ENCODE measurements at places on chromosomes 3 and 15.

DNA sequence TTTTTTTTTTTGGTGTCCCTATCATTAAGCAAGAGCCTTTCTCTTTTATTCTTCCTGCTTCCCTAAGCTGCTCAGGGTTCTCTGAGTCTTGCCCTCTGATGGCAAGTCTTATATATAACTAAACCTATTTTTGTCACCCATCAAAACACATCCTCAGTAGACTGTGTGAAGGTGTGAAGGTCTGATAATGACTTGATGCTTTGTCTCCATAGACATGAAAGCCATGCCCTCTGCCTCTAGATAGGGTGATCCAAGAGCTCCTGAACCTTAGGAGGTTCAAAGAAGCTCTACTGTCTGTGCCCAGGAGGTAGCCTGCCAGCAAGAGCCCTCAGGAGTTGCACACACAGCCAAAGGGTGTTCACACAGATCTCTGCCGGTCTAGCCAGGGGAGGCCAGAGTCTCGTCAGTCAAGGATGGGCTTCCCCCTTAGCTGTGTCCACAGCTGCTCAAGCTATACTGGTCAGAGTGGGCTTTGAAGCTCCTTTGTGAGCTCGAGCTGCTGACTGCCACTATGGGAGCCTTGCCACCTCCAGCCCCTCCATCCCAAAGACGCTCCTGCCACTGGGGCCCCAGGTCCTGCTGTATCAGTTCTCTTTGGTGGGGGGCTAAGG, 13.1 kb upstream of the SNX22 start:
- no peak for DNase-seq

GRCh38 chr3:133925960-133926735, 30.5 kb upstream of the RAB6B start:
- no peak for DNase-seq

GRCh38 chr3:43203022-43203421, 83.3 kb upstream of the SNRK start:
- DNase-seq, result peak; percentile 4

DNA sequence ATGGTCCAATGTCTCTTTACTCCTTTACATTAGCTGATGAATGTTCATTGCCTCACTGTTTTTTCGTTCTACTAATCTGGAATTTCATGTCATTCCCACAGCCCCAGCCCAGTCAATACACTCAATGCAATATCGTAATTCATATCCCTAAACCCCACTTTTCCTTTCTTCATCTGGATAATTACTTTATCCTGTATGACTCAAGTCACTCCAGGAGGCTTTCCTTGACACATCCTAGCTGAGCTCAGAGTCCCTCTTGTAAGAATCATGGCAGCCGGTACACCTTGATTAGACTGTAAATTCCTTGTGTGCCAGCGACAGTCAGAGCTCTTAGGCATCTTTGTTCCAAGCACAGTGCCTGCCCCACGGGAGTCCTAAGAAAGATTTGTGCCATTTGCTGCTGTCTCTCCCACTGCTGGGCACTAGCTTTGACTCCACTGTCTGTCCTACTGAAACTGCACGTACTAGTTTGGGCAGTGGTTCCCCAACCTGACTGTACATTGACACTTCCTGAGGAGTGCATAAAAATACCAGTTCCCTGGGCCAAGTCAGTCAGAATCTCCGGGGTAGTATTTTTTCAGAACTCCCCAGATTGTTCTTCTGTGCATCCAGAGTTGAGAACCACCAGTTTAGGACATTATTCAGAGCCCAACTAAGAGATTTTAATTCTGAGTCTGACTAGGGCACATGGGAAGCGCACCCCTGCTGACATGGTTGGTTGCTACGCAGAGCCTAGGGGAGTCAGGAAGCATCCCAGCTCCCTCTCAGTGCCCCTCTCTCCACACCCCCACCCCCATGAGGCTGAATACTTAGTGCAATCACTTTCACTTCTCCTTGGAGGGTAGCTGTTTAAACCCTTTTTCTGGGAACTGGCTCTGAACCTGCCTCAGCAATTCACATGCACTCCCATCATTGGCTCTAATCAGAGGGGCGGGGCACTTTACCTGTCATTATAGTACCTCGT, 19.5 kb upstream of the C3orf70 start:
- DNase-seq, result no peak

GRCh38 chr15:73684581-73685455, 635 bp downstream of the CD276 start:
- no peak for DNase-seq

DNA sequence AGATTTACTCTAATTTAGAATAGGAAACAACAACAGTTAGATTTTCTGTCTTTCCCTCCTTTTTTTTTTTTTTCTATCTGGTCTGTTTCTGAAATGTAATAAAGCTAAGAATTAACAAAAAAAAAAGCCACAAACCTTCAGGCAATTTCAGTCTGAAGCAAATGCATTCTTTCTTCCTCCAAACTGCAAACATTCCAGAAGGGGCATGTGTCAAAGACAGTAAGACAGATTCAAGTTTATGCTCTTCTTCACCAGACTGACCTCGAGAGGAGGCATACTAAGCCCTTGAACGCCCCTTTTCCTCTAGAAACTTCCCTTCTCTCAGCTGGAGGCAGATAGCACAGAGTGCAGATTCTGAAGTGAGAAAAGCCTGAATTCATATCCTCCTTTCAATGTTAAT, 654.6 kb upstream of the LMCD1 start:
- DNase-seq, result no peak

DNA sequence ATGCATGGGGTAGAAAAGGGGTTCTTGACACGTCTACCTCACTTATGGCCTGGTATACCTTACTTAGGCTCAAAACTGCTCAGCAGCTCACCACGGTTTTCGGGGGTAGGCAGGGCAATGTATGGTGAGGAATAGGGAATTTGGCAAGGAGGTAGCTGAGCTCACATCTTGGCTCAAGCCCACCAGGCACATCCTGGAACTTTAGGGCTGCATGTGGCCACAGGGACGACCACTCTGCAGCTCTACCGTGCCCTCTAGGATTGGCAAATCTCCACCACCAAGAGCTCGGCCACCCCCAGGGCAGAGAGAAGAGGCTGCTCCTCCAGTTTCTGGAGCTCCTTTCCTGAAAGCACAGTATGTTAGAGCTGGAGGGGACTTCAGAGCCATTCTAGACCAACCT, 69.7 kb downstream of the MRPL46 start:
- no peak for DNase-seq

DNA sequence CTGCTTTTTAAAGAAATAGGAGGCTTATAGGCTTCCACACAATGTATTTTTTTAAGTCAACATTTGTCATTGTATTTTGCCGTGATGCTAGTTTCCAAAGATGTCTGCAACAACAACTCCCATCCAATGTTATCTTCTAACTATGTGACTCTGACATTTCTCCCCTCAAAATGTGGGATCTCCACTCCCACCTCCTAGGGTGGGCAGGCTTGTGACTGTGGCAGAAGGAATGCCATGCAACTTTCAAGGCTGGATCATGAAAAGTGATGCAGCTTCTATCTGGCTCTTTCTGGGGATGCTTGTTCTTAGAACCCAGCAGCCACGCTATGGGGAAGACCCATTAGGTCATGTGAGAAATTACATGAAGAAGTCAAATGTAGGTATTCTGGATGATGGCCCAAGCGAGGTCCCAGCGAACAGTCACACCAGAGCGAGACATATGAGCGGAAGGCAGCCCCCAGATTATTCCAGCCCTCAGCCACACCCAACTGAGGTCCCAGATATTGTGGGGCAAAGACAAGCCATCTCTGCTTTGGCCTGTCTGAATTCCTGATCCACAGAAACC, 124.3 kb downstream of the BDH1 start:
- DNase-seq, result no peak

GRCh38 chr3:190558316-190558715, 44.4 kb downstream of the IL1RAP start:
- no peak for DNase-seq

DNA sequence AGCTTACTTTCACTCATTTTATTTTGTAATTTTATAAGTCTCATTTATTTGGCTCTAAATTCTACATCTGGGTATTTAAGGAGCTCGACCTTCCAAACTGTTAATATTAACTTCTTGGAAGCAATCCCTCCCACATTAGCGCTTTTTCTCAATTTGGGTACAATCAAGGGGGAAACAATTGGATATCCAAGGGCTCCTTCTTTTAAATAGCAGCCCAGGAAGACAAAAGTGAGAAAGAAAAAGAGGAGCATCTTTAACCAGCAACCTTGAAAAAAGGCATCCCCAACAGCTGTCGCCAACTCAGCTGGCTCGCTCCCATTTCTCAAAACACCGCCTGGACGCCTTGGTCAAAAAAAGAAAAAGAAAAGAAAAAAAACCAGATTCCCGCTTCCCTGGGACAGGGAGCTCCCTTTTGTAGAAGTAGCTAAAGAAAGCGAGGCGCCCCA, 873 bp downstream of the C3orf70 start:
- peak; percentile 39 for DNase-seq

- DNase-seq, result no peak
Measured at GRCh38 chr3:194994551-194994981, 276.4 kb downstream of the XXYLT1 start.

DNA sequence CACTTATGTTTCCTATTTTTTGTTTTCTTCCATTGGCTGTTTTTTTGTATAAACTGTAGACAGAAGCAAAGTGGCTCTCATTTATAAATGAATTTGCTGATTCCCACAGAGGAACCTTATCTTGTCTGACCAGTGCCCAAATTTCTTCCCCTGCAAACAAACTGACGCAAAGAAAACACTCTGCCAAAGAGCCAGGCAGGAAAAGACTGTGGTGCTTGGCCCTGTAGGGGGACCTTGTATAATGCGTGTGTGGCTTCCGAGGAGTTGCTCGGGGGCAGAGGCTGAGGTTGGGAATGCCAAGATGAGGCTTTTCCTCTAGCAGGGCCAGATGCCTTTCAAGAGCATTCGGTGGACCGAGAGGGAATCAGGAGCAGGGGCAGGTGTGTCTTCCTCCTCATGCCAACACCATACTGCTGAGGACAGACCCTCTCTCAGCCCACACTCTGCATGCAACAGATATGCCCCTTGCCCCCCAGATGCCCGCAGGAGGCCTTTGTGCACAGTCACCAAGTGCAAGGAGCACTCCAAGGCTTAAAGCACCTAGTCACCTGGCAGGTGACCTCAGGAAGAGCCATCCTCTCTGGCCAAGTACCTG, 104.3 kb upstream of the ABHD17C start:
- DNase-seq, result no peak

- DNase-seq, result peak; percentile 29
Measured at GRCh38 chr3:58585005-58585786, 8.0 kb upstream of the FAM107A start.

GRCh38 chr3:143081844-143082778, 37.5 kb upstream of the CHST2 start:
- DNase-seq, result no peak

DNA sequence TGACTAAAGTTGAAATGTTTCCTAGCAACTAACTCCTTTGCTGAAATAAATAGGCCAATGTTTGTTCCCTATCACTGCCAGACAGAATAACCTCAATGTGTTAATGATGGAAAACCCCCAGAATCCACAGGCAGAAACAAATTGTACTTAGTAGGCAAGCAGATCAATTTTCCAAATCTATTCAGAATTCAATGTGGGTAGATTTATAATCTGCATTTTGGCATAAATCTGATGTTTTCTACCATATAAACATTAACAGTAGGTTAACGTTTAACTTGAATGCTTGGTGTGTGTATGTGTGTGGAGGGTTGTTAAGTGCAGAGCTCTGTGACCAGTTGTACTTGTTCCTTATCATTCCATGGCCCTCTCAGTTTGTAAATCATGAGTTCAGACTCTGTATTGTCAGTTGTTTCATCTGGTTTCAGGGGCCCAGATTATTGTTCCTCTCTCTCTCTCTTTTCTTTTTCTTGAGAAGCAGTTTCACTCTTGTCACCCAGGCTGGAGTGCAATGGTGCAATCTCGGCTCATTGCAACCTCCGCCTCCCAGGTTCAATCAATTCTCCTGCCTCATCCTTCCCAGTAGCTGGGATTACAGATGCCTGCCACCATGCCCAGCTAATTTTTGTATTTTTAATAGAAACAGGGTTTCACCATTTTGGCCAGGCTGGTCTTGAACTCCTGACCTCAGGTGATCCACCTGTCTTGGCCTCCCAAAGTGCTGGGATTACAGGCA, 32.8 kb downstream of the PLSCR1 start:
- no peak for DNase-seq

DNA sequence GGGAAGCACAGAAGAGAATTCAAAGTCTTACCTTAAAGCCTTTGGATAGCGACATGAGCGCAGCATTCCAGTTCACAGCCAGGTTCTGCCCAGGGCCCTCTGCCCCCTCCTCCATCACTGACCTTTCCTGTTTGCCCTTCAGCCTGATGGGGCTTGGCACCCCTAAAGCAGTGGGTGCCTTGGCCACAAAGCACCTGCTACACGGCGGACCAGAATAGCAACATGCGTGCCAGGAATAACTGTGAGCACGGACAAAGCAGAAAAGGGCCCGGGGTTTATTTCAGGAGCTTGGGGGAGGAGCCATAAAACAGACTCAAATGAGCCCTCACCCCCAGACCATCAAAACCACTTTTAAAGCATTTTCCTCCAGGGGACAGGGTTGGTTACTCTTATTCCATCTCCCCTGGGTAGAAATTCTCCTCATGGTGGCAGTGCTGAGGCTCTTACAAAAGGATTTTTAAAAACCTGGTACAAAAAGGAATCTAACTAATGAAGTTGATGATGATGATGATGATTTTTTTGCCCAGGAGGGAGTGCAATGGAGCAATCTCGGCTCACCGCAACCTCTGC, 135.4 kb downstream of the KLF13 start:
- no peak for DNase-seq

All from NCI-H2227 treated with DMSO at 0.1 percent for 48 hours (cell line).